ENCODE measurements at places on chromosomes 1 and 21.

- H3K4me3 ChIP-seq, result no peak overlapping the region
- H3K27me3 ChIP-seq, result no peaks in the 10 kb centered on the region
- H3K4me1 ChIP-seq, result peaks cover 37% of the 10 kb centered on the region
Observed at GRCh38 chr21:44024887-44025353, 12.8 kb downstream of the TRAPPC10 start.

DNA sequence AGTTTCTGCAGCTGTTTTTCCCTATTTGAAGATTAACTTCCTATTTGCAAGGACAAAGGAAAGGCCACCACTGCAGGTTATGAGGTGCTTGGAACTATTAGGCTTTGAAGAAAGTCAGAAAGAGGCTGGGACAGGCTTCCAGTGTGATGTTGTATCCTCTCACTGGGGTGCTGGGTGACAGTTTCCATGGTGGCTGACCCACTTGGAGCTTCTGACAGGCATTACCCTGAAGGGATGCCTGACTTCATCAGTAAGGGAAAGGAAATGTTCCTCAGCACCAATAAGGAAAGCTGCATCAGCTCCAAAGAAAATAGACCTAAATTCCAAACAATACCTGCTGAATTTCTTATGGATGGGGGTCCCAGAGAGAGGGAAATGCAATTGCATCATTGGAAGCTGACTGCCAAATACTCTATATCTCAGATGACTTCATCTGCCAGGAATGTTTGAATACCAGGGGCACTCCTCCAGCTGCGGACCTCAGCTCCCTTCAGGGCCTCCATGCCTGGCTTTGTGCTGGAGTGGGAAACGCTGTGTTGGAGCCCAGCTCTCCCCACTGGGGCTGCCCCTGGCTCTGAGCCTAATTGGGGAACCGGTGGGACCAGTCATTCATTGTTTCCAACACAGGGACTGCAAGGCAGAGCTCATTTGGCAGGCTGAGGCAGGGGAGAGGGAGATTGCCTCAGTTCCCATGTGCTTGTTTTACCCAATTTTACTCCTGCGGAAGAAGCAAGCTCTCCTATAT is 76.6 kb downstream of the RGL1 start:
- H3K27ac ChIP-seq, result peak overlapping the region; percentile 41
- H3K4me3 ChIP-seq, result no peak overlapping the region
- no peak for DNase-seq
- peaks cover 49% of the 10 kb centered on the region for H3K4me1 ChIP-seq
- H3K27me3 ChIP-seq, result no peaks in the 10 kb centered on the region
- peaks cover 6% of the 10 kb centered on the region for H3K36me3 ChIP-seq

DNA sequence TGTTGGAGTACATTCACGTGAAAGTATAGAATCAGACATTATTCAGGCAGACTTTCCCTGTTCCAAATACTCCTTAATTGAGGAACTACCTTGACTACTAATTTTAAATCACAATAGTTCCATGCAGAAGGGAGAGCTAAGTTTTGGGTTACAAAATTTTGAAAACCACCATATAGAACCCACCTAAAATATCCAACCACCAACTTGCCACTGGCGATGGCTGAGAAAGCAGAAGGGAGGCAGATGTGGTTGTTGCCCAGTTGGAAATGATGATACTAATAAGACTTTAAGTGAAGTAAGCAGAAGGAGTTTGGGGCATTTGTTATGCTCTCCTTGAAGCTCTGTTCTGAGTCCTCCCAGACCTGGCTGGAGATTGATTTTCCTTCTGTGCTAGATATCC is 190.7 kb downstream of the HLX start:
- no peaks in the 10 kb centered on the region for H3K36me3 ChIP-seq
- H3K4me1 ChIP-seq, result peaks cover 3% of the 10 kb centered on the region
- no peaks in the 10 kb centered on the region for H3K27me3 ChIP-seq
- H3K4me3 ChIP-seq, result no peak overlapping the region
- no peak overlapping the region for H3K27ac ChIP-seq

DNA sequence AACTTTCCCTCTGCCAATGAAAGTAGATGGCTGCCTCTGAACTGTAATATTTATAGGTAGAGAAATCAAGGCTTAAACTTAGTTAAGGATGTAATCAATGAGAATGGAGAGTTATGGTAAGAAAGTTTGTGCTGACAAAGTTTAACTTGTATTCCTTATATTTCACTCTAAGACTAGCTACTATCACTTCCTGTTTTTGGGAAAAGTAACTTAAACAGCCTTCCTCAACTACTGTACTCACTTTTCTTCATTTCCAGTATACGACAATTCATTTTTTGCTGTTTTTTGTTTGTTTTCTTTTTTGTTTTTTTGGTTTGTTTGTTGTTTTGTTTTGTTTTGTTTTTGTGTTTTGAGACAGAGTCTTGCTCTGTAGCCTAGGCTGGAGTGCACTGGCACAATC is 3.7 kb downstream of the RGS18 start:
- H3K36me3 ChIP-seq, result no peaks in the 10 kb centered on the region
- H3K4me1 ChIP-seq, result no peaks in the 10 kb centered on the region
- DNase-seq, result no peak
- H3K27ac ChIP-seq, result no peak overlapping the region
- no peak overlapping the region for H3K4me3 ChIP-seq

- H3K27me3 ChIP-seq, result no peaks in the 10 kb centered on the region
- H3K36me3 ChIP-seq, result no peaks in the 10 kb centered on the region
- H3K27ac ChIP-seq, result no peak overlapping the region
- H3K4me1 ChIP-seq, result peaks cover 29% of the 10 kb centered on the region
- no peak overlapping the region for H3K4me3 ChIP-seq
Observed at GRCh38 chr1:8261398-8261762, 56.5 kb upstream of the SLC45A1 start.

GRCh38 chr21:14598065-14598464 is 52.0 kb upstream of the SAMSN1 start:
- H3K36me3 ChIP-seq, result no peaks in the 10 kb centered on the region
- H3K27me3 ChIP-seq, result no peaks in the 10 kb centered on the region
- no peak overlapping the region for H3K4me3 ChIP-seq
- no peak overlapping the region for H3K27ac ChIP-seq
- DNase-seq, result no peak

DNA sequence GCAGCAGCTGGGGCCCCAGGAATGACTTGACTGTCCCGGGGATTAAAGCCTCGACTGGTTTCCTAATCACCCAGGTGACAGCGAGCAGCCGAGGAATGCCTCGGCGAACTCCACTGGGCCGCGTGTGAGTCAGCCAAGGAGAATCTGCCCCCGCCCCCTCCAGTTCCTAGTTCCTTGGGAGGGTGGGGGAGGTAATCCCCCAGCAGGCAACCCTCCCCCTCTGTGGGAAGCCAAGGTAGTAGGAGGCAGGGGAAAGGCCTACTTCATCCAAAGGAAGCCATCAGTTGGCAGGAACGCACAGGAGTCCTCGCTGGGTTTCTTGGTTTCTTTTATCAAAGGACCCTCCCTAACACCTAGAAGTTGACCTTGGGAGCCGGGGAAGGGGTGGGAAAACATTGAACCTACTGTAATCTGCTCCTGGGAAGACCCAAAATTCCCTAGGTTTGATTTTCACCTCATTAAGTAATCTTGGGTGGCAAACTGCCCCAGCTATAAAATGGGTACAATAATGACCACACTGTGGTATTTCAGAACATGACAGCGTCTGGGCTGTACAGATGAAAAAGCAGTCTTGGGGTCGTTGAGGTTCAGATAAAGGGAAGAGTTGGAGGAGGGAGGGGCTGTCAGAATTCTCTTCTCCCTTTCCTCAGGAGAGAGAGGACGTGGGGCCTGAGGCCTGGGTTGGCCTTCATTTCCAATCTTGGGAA is 1.4 kb downstream of the TENT5B start:
- H3K4me1 ChIP-seq, result peaks cover 9% of the 10 kb centered on the region
- H3K27ac ChIP-seq, result peak overlapping the region; percentile 83
- H3K4me3 ChIP-seq, result no peak overlapping the region
- no peaks in the 10 kb centered on the region for H3K27me3 ChIP-seq
- no peaks in the 10 kb centered on the region for H3K36me3 ChIP-seq
- DNase-seq, result peak; percentile 89

GRCh38 chr1:64309431-64309831 is 106.0 kb downstream of the UBE2U start:
- H3K36me3 ChIP-seq, result no peaks in the 10 kb centered on the region
- no peak overlapping the region for H3K4me3 ChIP-seq
- no peaks in the 10 kb centered on the region for H3K4me1 ChIP-seq
